Sigmoid colon (tissue), 7 donors: ENCODE measurements at places on chromosomes 16 and 17. TPM values are rescaled to one million over a fixed set of nuclear protein-coding genes. Genes with fewer than 3 reads are reported as not detected.
A peak's percentile ranks its signal among the peaks of the same experiment; 100 is the strongest.

DNA sequence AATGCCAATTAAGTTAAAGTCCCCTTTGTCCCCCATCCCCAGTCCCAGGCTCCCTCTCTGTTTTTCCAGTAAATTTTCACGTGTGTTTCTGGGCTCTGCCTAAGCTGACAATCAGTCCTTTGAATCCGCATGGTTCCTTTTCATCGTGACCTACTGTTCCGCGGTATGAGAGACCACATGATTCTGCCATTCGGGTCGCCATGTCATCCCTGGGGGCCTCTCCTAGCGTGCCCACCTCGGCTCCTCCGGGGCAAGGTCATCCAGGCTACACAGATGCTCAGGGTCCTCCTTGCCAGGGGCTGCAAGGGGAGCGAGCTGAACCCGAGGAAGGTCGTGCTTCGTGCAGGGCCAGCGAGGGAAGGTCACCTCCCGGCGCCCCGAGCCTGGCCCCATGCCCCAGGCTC is 157.6 kb downstream of the RAB11FIP4 start:
- peak overlapping the region; percentile 94 for H3K27ac ChIP-seq
- no peak for DNase-seq
- peaks cover 15% of the 10 kb centered on the region for H3K4me1 ChIP-seq
- H3K4me3 ChIP-seq = peak overlapping the region; percentile 100

- H3K27ac ChIP-seq = no peak overlapping the region
- H3K36me3 ChIP-seq = no peaks in the 10 kb centered on the region
- no peak for DNase-seq
- H3K4me1 ChIP-seq = no peaks in the 10 kb centered on the region
- H3K4me3 ChIP-seq = no peak overlapping the region
Measured at GRCh38 chr17:34401165-34401564, 38.1 kb upstream of the CCL1 start.

- DNase-seq = peak; percentile 80
- H3K27me3 ChIP-seq = peaks cover 95% of the 10 kb centered on the region
- H3K27ac ChIP-seq = peak overlapping the region; percentile 14
- peaks cover 25% of the 10 kb centered on the region for H3K4me1 ChIP-seq
- peak overlapping the region; percentile 55 for H3K4me3 ChIP-seq
Measured at GRCh38 chr17:79777120-79777893, 641 bp upstream of the CBX2 start.

- H3K4me3 ChIP-seq = no peak overlapping the region
- peak; percentile 86 for DNase-seq
- H3K27me3 ChIP-seq = no peaks in the 10 kb centered on the region
- H3K27ac ChIP-seq = peak overlapping the region; percentile 2
- no peaks in the 10 kb centered on the region for H3K4me1 ChIP-seq
Measured at GRCh38 chr17:62819511-62820221, 11.6 kb upstream of the MARCHF10 start.

DNA sequence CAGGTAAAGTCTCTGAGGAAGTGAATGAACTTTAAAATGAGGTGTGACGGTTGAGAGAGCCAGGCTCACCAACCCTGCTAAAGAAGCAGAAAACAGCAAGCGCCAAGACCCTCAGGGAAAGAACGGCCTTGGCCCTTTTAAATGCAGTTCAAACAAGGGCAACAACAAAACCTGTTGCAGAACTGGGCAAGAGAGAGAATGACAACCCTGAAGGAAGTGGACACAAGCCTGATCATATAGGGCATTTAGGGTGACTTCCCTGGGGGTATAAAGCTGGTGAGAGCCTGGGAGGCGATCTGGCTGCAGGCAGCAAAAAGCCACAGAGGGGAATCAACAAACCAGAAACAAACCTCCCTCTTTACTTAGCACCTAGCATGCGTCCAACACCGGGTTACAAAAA is 1.0 kb downstream of the CPPED1 start:
- no peak overlapping the region for H3K4me3 ChIP-seq
- H3K4me1 ChIP-seq = peaks cover 5% of the 10 kb centered on the region
- no peak for DNase-seq
- peak overlapping the region; percentile 81 for H3K27ac ChIP-seq
- H3K36me3 ChIP-seq = no peaks in the 10 kb centered on the region

- no peak overlapping the region for H3K27ac ChIP-seq
- H3K4me3 ChIP-seq = no peak overlapping the region
- peaks cover 13% of the 10 kb centered on the region for H3K27me3 ChIP-seq
Measured at GRCh38 chr17:61391595-61392291, 7.9 kb upstream of the TBX2 start.

- no peaks in the 10 kb centered on the region for H3K27me3 ChIP-seq
- no peaks in the 10 kb centered on the region for H3K36me3 ChIP-seq
- H3K4me1 ChIP-seq = peaks cover 8% of the 10 kb centered on the region
- no peak overlapping the region for H3K4me3 ChIP-seq
Measured at GRCh38 chr17:8412089-8412488, 14.5 kb upstream of the RNF222 start.

DNA sequence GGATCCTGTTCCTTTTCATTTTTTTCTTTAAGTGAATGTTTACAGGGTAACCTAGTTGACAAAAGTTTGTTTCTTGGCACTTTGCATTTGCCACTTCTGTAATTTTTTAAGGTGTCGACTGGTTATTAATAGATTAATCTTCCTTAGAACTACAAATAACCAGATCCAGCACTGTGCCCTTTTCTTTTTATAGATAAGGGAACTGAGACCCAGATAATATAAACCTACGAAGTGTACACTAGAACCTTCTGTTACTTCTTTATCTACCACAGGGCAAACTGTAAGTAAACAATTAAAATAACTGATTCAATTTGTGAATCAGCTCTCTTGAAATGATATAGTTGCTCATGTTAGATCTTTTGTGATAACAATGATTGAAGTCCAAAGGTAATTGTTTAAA is 55.4 kb downstream of the NLK start:
- H3K4me1 ChIP-seq = peaks cover 18% of the 10 kb centered on the region
- H3K4me3 ChIP-seq = no peak overlapping the region
- no peak for DNase-seq
- H3K36me3 ChIP-seq = no peaks in the 10 kb centered on the region
- no peak overlapping the region for H3K27ac ChIP-seq

- DNase-seq = peak; percentile 40
- H3K36me3 ChIP-seq = peaks cover 13% of the 10 kb centered on the region
- peaks cover 5% of the 10 kb centered on the region for H3K4me1 ChIP-seq
- no peak overlapping the region for H3K27ac ChIP-seq
- H3K27me3 ChIP-seq = no peaks in the 10 kb centered on the region
Measured at GRCh38 chr16:11700264-11701029, 32.2 kb downstream of the SNN start.

DNA sequence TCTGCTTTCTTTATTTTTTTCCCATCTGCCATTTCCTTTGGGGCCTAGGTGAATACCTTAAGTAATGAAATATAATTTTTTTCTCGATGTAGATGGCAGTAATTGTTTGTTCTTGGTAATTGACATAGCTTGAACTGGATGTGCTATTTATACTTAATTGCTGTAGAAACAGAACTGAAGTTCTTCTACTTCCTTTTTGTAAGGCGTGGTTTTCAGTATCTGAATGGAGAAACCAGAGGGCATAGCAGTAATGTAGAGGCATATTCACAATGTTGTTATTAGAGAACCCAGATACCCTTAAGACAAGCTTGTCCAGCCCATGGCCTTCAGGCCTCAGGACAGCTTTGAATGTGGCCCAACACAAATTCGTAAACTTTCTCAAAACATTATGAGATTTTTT is 16.4 kb downstream of the ATP6V0A1 start:
- H3K27me3 ChIP-seq = no peaks in the 10 kb centered on the region
- no peak overlapping the region for H3K27ac ChIP-seq
- no peak overlapping the region for H3K4me3 ChIP-seq
- no peaks in the 10 kb centered on the region for H3K4me1 ChIP-seq
- H3K36me3 ChIP-seq = peaks cover 66% of the 10 kb centered on the region
- DNase-seq = no peak

DNA sequence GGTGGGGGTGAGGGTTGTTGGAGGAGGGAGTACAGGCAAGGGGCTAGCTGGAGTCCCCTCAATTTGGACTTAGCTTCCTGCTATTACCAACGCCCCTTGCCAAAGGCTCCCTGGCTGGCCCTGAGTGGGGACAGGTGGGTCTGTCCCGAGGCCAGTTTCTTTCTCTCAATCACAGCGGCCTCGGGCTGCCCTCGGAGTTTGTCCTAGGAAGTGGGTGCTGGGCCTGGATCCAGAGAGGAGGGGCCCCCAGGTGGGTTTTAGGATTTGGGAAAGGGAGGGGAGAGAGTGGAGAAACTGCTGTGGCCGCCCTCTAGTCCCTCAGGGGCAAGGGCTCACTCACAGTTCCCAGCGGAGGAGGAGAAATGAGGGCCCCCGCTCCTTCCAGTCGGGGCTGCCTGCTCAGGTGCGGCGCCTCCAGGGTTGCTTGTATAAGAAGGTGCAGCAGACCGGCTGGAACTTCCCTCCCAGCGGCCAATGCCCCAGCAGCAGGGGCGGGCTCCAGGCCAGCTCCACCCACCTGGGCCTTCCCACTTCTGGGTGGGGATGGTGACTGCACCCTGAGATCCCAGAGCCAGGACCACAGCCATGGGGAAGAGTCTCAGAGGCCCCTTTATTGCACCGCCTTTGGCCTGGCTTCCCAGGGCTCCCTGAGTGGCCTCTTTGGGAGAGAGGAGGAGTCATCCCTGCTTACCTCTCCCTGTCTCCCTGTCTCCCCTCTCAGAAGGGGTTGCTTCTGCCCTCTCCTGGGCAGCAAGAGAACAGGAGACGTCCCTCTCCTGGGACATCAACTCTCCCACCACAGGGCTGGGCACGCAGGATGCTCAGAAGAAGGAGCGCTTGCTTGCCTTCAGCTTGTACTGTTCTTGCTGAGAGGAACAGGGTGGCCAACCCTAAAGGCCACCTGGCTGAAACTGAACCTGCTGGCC is 112.0 kb upstream of the SMURF2 start:
- no peak overlapping the region for H3K4me3 ChIP-seq
- no peaks in the 10 kb centered on the region for H3K36me3 ChIP-seq
- DNase-seq = no peak
- H3K27me3 ChIP-seq = peaks cover 15% of the 10 kb centered on the region

- H3K36me3 ChIP-seq = no peaks in the 10 kb centered on the region
- no peak for DNase-seq
- no peak overlapping the region for H3K4me3 ChIP-seq
- H3K27me3 ChIP-seq = no peaks in the 10 kb centered on the region
Measured at GRCh38 chr17:20800146-20800545, 220.6 kb downstream of the CDRT15L2 start.

DNA sequence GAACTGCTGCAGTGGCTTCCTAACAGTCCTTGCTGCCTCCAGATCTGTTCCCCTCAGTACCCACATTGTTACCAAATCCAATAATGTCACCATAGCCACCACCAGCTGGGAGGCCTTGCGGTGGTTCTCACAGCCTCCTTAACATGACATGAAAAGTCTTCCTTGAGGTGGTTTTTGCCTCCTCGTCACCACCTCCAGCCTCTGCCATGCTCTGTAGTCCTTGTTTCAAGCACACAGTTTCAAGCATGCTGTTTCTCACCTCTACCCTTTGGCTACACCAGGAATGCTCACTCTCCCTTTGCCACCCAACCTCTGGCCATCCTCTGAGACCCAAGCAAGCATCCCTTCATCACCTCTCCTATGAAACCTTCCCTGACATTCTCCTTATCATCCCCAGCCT is 47.2 kb downstream of the DNAH9 start:
- DNase-seq = no peak
- H3K4me1 ChIP-seq = no peaks in the 10 kb centered on the region
- H3K4me3 ChIP-seq = no peak overlapping the region
- no peaks in the 10 kb centered on the region for H3K36me3 ChIP-seq
- H3K27ac ChIP-seq = no peak overlapping the region

DNA sequence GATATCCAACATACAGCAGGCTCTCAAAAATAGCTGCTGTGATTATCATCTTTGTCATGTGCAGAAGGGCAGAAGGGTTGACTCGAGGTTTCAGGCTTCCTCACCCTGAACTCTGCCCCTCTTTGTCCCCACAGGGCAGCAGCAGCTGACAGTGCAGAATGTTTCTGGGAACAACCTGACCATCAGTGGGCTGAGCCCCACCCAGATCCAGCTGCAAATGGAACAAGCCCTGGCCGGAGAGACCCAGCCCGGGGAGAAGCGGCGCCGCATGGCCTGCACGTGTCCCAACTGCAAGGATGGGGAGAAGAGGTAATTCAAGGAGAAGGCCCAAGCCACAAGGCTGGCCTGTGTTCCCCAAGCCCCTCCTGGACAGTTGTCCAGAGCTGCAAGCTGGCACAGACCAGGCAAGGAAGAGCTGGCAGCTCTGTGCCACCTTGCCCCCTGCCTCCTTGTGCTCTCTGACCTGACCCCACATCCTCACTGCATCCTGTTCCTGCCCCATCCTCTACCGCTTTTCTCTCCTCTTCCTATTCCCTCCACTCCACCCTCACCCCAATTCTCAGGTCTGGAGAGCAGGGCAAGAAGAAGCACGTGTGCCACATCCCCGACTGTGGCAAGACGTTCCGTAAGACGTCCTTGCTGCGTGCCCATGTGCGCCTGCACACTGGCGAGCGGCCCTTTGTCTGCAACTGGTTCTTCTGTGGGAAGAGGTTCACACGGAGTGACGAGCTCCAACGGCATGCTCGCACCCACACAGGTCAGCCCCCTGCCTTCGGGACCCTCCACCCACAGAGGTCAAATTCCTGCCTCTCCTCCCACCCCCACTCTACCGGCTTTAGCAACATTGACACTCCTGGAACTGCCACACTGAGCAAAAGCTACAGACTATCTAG is 16.3 kb upstream of the PNPO start:
- no peaks in the 10 kb centered on the region for H3K27me3 ChIP-seq
- peaks cover 34% of the 10 kb centered on the region for H3K36me3 ChIP-seq
- no peak for DNase-seq
- H3K4me3 ChIP-seq = no peak overlapping the region

DNA sequence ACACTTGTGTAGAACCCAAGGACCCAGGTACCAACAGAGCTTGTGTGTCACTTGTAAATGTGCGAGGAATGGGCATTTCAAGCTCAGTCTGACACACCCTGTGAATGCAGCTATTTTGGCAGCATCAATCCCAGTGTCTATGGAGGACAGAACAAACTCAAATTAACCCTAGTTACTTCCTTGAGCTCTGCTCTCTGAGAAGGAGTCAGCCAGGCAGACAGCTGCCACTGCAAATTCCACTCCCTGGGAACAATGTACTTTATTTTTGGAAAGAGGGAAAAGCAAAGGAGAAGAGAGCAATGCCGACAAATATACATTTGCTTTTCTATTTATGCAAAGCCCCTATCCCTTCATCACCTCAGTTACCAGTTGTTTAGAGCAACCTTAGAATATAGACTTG is 48.4 kb upstream of the NOG start:
- no peaks in the 10 kb centered on the region for H3K27me3 ChIP-seq
- no peak for DNase-seq
- no peak overlapping the region for H3K4me3 ChIP-seq
- H3K4me1 ChIP-seq = no peaks in the 10 kb centered on the region
- no peaks in the 10 kb centered on the region for H3K36me3 ChIP-seq
- no peak overlapping the region for H3K27ac ChIP-seq

GRCh38 chr16:31439519-31439918 is 3.1 kb downstream of the ZNF843 start:
- H3K4me1 ChIP-seq = no peaks in the 10 kb centered on the region
- DNase-seq = peak; percentile 22
- no peaks in the 10 kb centered on the region for H3K27me3 ChIP-seq

GRCh38 chr16:51881731-51882130 is 665.2 kb downstream of the TOX3 start:
- no peak overlapping the region for H3K27ac ChIP-seq
- H3K36me3 ChIP-seq = no peaks in the 10 kb centered on the region
- H3K4me3 ChIP-seq = no peak overlapping the region
- H3K4me1 ChIP-seq = no peaks in the 10 kb centered on the region

Gene NOTUM
- not detected for total RNA-seq

Gene ARL5C
- not detected for total RNA-seq

Gene LRRC37A
- 1.8 TPM for total RNA-seq

Gene MYH11
- 4,282 TPM for total RNA-seq

Gene TMEM92
- total RNA-seq = not detected

Gene MGRN1
- 28.2 TPM for total RNA-seq

Gene CDRT15
- total RNA-seq = not detected

Gene CCDC78
- not detected for total RNA-seq

Gene NPIPA3
- total RNA-seq = not detected

Gene P2RX1
- 4.6 TPM for total RNA-seq

Gene FSCN2
- total RNA-seq = 0.95 TPM
